ENCODE measurements at places on chromosomes 12 and 14. TPM values are rescaled to one million over a fixed set of nuclear protein-coding genes. Genes with fewer than 3 reads are reported as not detected.
A peak's percentile ranks its signal among the peaks of the same experiment; 100 is the strongest.

- no peaks in the 10 kb centered on the region for H3K36me3 ChIP-seq
- peak; percentile 62 for DNase-seq
- H3K4me3 ChIP-seq: no peak overlapping the region
- H3K27me3 ChIP-seq: no peaks in the 10 kb centered on the region
- no peak overlapping the region for H3K27ac ChIP-seq
These were observed 56.0 kb downstream of the PLEKHG3 start for GRCh38 chr14:64760146-64760755.

DNA sequence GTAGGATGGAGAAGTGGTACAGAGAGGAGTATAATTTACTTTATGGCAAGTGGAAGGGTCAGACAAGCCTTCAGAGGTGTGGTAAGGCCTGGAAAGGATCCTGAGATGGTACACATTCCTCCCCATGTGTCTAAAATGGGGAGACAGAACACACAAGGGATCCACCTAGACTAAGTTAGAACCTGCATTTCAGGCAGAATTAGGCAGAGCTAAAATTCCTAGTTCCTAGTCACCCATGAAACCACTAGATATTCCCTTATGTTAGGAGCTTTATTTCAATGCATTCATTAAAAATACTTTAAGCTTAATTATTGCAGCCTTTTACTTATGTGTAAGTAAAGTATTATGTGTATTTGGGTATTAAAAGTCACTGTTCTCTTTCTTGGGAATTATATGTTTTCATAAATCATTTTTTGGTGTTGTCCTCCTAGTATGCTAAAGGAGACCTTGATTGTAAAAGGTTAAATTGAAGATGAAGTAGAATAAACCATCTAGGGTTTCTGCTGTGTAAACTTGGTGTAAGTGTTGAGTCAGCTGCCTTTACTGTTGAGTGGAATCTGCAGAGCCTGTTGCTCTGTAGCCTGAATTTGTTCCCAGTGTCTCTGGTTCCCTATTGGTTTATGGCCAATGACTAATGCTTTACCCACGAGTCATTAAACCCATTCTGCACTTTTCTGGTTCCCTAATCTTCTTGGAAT lies 423.2 kb downstream of the ATP23 start:
- no peak overlapping the region for H3K4me3 ChIP-seq
- H3K4me1 ChIP-seq: no peaks in the 10 kb centered on the region
- no peak overlapping the region for H3K27ac ChIP-seq
- H3K36me3 ChIP-seq: no peaks in the 10 kb centered on the region

DNA sequence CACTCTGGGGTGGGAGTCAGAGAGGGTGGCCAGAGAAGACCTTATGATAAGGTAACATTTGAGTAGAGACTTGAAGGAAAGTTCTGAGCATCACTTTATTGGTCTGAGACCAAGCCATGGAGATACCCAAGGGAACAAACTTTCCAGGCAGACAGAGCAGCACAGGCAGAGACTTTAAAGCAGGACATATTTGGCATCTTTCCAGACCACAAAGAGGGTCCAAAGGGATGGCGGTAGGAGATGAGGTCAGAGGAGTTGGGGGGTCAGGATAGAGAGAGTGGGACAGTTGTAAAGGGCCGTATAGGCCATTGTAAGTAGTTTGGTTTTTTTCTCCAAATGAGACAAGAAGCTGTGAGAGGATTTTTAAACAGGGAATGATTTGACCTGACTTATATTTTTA lies 344.4 kb downstream of the SEC23A start:
- no peak for DNase-seq
- H3K36me3 ChIP-seq: no peaks in the 10 kb centered on the region
- no peak overlapping the region for H3K27ac ChIP-seq
- H3K4me1 ChIP-seq: no peaks in the 10 kb centered on the region

COPS7A gene
- total RNA-seq: 71.0 TPM

GRCh38 chr14:27211741-27212140 lies 613.9 kb upstream of the NOVA1 start:
- H3K27me3 ChIP-seq: no peaks in the 10 kb centered on the region
- no peaks in the 10 kb centered on the region for H3K4me1 ChIP-seq
- no peak for DNase-seq
